ENCODE measurements at places on chromosomes 3 and 15. TPM values are rescaled to one million over a fixed set of nuclear protein-coding genes. Genes with fewer than 3 reads are reported as not detected.

SH3GL3 gene
- 9.5 TPM for polyA plus RNA-seq

ROBO2 gene
- polyA plus RNA-seq, result 93.8 TPM

ELL3 gene
- 1.8 TPM for polyA plus RNA-seq

KIF15 gene
- polyA plus RNA-seq, result 26.9 TPM

HES1 gene
- 84.7 TPM for polyA plus RNA-seq

GOLGA6D gene
- not detected for polyA plus RNA-seq

KBTBD12 gene
- 0.86 TPM for polyA plus RNA-seq

SOX14 gene
- polyA plus RNA-seq, result not detected

ZNF80 gene
- polyA plus RNA-seq, result 0.08 TPM

RPL35A gene
- polyA plus RNA-seq, result 1,677 TPM

DIPK2A gene
- 37.8 TPM for polyA plus RNA-seq

HIGD2B gene
- not detected for polyA plus RNA-seq

SLC28A1 gene
- polyA plus RNA-seq, result 6.1 TPM

TRPM1 gene
- polyA plus RNA-seq, result 0.88 TPM

PRSS50 gene
- 3.3 TPM for polyA plus RNA-seq

AVEN gene
- 16.9 TPM for polyA plus RNA-seq

CA12 gene
- 6.8 TPM for polyA plus RNA-seq

MESP1 gene
- 0.95 TPM for polyA plus RNA-seq

FETUB gene
- 0.14 TPM for polyA plus RNA-seq

GATM gene
- polyA plus RNA-seq, result 213 TPM

SSR3 gene
- polyA plus RNA-seq, result 164 TPM

GOLGA6B gene
- polyA plus RNA-seq, result not detected

ABCC5 gene
- polyA plus RNA-seq, result 53.9 TPM

DNAH12 gene
- polyA plus RNA-seq, result 0.89 TPM

LEKR1 gene
- 2.5 TPM for polyA plus RNA-seq

EIF2A gene
- 158 TPM for polyA plus RNA-seq

SPSB4 gene
- polyA plus RNA-seq, result 17.2 TPM

ATP8B4 gene
- polyA plus RNA-seq, result 2.9 TPM

CTXN2 gene
- polyA plus RNA-seq, result not detected

GRIP2 gene
- 1.4 TPM for polyA plus RNA-seq

TF gene
- 7.8 TPM for polyA plus RNA-seq

FRMD4B gene
- 44.7 TPM for polyA plus RNA-seq

CYP1A2 gene
- 0.14 TPM for polyA plus RNA-seq

RTP1 gene
- polyA plus RNA-seq, result not detected

NAALADL2 gene
- 21.5 TPM for polyA plus RNA-seq

TMIE gene
- 0.45 TPM for polyA plus RNA-seq

CSTA gene
- 0.53 TPM for polyA plus RNA-seq

MYRIP gene
- polyA plus RNA-seq, result 1.6 TPM

TM6SF1 gene
- polyA plus RNA-seq, result 2.1 TPM

LRRC31 gene
- polyA plus RNA-seq, result 0.21 TPM

TJP1 gene
- polyA plus RNA-seq, result 178 TPM

POTEB gene
- not detected for polyA plus RNA-seq

MYEF2 gene
- 103 TPM for polyA plus RNA-seq

GJD2 gene
- 0.04 TPM for polyA plus RNA-seq

SLC12A1 gene
- 407 TPM for polyA plus RNA-seq

NOX5 gene
- polyA plus RNA-seq, result 0.60 TPM

CCRL2 gene
- 0.92 TPM for polyA plus RNA-seq

RHO gene
- 0.14 TPM for polyA plus RNA-seq

GPR176 gene
- polyA plus RNA-seq, result 15.7 TPM

ATP10A gene
- polyA plus RNA-seq, result 6.1 TPM
